ENCODE measurements at places on chromosomes 6 and 20. TPM values are rescaled to one million over a fixed set of nuclear protein-coding genes. Genes with fewer than 3 reads are reported as not detected.

Gene UBD
- polyA plus RNA-seq, result 1.6 TPM

Gene HFE
- polyA plus RNA-seq, result 12.5 TPM

Gene CYP39A1
- 11.6 TPM for polyA plus RNA-seq

Gene KCNK5
- 27.9 TPM for polyA plus RNA-seq

Gene IL17F
- polyA plus RNA-seq, result not detected

Gene SLC35F1
- polyA plus RNA-seq, result 3.5 TPM

Gene GMEB2
- polyA plus RNA-seq, result 9.5 TPM

GRCh38 chr6:142808405-142809061 lies 136.4 kb downstream of the HIVEP2 start:
- no peak for DNase-seq

DNA sequence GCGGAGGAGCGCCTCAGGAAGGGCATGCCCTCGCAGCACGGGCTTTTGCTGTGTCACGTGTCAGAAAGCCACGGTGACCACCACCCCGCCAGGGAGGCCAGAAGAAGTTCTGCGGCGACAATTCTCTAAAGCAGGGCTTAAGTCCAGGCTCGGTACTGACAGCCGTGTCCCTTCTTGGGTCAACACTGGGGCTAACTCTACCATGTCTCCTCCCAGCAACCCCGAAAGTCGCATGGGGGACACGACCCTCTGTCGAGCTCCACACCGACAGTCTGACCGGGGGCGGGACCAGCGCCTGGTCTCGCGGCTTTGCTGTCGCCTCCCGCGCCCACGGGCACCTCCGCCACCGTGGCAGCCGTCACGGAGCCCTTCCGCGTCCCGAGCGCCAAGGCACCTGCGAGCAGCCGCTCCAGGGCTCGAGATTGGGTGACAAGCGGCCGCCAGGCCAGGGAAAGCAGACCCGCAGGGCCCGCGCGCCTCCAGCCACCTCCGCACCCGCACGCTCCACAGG lies 534 bp downstream of the NANP start:
- peak; percentile 34 for DNase-seq

DNA sequence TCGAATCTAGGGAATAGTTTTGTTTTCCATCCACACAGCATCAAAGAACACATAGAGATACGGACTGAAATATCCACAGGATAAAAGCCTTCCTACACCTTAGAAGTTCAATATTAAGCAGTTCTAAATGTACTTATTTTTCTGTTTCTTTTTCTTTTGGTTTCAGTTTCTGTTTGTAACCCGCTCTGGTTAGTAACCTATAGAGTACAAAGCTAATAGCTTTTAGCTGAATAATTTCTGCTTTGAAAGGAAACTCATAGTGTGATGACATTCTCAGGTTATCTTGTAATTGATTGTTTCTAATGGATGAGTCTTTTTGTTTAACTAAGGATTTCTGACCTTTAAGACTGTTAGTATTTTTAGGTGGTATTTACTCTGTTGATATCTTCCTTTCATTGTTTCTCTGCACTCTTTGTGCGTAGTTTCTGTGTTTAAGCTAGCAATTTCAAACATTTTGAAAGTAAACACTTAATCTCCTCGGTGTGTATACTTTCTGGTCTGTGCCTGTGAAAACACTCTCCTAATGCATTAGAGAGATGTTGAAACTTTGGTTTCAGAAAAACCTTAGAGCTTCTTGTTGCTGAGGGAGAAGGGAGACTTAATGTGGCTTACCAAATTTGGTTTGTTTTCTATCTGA lies 385.5 kb downstream of the HDGFL1 start:
- DNase-seq, result no peak

- no peak for DNase-seq
Measured at GRCh38 chr6:131383421-131384411, 189.3 kb upstream of the ARG1 start.

GRCh38 chr20:17963114-17963897 lies 5.3 kb downstream of the SNX5 start:
- no peak for DNase-seq

- no peak for DNase-seq
Measured at GRCh38 chr6:55320696-55321086, 6.6 kb upstream of the GFRAL start.

GRCh38 chr6:45830441-45831139 lies 185.1 kb downstream of the CLIC5 start:
- DNase-seq, result no peak

- no peak for DNase-seq
Measured at GRCh38 chr20:58655328-58656107, 4.4 kb downstream of the STX16 start.

GRCh38 chr20:32651537-32651936 lies 22.2 kb downstream of the C20orf203 start:
- no peak for DNase-seq

DNA sequence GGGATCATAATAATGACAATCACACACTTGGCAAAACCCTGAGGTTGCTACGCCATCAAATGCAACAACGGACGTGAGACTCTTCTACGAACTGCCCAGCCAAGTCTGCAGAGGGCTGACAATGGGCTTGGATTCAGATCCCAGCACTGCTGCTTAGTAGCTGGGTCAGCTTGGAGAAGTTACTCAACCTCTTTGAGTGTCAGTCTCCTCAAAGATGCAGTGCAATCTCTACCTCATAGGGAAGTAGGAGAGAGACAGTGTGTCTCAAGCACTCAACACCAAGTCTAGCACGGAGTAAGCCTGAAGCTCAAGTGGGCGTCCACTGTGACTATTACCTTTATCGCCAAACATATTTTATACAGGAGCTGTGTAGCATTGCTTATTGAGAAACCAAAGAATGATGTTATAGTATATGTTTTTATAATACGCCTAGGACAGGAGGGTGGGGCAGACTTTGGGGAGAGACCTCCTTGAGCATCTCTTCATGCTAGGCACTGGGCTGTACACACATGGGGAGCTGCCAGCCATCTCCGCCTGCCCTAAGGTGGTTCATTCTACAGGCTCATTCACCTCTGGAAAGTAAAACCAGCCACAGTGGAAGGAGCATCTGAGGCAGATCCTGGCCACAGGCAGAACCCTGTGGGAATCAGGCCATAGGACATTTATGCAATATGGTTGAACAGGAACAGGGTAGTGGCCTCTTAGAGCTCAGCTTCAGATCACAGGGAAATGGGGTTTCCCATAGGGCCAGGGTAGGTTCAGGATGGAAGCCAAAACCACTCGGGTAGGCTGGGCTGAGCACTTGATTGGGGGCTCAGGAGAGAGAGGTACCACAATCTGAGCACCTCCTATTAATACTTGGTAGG lies 160.2 kb downstream of the MRPL14 start:
- no peak for DNase-seq

DNA sequence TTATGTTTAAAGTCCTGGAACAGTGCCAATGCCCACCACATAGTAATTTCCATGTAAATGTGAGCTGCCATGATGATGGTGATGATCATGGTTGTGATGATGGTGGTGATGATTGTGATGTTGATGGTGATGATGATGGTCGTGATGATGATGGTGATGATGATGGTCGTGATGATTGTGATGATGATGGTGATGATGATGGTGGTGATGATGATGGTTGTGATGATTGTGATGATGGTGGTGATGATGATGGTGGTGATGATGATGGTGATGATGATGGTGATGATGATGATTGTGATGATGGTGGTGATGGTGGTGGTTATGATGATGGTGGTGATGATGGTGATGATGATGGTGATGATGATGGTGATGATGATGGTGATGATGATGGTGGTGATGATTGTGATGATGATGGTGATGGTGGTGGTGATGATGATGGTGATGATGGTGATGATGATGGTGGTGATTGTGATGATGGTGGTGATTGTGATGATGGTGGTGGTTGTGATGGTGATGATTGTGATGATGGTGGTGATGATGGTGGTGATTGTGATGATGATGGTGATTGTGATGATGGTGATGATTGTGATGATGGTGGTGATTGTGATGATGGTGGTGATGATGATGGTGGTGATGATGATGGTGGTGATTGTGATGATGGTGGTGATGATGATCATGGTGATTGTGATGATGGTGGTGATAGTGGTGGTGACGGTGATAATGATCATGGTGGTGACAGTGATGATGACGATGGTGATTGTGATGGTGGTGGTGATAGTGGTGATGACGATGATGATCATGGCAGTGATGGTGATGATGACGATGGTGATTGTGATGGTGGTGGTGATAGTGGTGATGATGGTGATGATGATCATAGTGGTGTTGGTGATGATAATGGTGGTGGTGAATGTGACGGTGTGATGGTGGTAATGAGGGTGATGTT lies 82.3 kb downstream of the PHACTR3 start:
- DNase-seq, result no peak

- DNase-seq, result peak; percentile 97
Measured at GRCh38 chr6:33271468-33272274, at the start of the genes RPS18 and VPS52. TSS of gene RPS18 (plus strand) at chr6:33272075. CDS start at chr6:33272120, 45 bp downstream. TSS of gene VPS52 (minus strand) at chr6:33271876. CDS start at chr6:33271675, 201 bp downstream.

GRCh38 chr6:118669561-118669960 lies 18.2 kb upstream of the CEP85L start:
- DNase-seq, result no peak

DNA sequence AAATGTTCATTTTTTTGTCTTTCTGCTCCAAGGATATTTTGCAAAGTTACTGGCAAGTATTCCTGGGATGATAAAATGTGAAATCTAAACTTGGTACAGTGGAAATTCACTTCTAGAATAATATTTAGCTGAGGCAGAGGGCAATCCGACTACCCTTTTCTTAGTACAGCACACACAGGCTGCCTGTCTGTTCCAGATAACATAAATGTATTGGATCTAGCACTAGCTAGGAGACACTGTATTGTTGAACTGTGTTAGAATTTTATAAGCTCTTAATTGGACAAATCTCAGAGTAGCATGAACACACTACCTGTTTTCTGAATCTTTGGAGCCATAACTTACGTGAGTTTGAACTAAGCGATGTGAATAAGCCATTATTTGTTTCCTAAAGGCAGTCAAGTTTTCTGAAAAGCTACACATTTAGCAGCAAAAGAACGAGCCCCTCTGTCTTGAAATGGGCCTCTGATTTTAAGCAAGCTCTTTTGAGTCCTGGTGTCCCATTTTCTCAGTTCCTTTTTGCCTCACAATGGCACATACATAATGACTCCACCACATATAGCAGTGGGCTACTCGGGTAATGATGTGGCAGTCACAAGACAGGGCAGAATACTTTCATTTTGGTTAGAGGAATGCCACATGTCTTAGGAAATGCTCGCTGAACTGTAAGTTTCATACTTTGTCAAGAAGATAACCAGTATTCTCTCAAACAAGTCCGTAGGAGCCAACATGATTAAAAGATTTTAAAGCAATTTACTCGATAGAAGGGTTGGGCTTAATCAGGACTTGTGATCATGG lies 116.5 kb upstream of the ESR1 start:
- DNase-seq, result no peak

DNA sequence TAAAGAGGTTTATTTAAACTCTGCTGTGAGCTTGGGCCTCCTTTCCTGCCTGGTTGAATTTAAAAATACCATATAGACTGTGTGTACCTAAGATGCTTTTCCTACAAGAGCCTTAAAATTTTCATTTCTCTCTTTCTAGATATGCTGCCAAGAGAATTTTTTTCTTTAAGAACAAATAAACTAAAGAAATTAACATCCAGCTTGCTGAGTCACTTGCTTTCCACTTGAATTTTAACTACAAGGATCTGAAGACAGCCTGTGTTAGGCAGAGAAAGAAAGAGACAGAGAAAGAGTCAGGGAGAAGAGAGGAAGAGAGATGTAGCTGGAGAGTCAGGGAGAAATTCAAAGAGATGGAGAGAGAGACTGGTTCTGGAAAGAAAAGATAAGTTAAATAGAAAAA lies 18.3 kb upstream of the SNAP25 start:
- DNase-seq, result no peak

GRCh38 chr6:84791233-84791632 lies 26.8 kb upstream of the TBX18 start:
- no peak for DNase-seq

- DNase-seq, result no peak
Measured at GRCh38 chr6:77548190-77548589, 84.9 kb upstream of the HTR1B start.
